ENCODE measurements at places on chromosomes 7 and 10.

- DNase-seq, result no peak
These were observed 42.0 kb downstream of the ZC3HC1 start for GRCh38 chr7:130008941-130009847.

GRCh38 chr7:129828078-129828762, 124.5 kb downstream of the UBE2H start:
- DNase-seq, result no peak

- DNase-seq, result no peak
These were observed 8.6 kb downstream of the SLC13A1 start for GRCh38 chr7:123191132-123191531.

DNA sequence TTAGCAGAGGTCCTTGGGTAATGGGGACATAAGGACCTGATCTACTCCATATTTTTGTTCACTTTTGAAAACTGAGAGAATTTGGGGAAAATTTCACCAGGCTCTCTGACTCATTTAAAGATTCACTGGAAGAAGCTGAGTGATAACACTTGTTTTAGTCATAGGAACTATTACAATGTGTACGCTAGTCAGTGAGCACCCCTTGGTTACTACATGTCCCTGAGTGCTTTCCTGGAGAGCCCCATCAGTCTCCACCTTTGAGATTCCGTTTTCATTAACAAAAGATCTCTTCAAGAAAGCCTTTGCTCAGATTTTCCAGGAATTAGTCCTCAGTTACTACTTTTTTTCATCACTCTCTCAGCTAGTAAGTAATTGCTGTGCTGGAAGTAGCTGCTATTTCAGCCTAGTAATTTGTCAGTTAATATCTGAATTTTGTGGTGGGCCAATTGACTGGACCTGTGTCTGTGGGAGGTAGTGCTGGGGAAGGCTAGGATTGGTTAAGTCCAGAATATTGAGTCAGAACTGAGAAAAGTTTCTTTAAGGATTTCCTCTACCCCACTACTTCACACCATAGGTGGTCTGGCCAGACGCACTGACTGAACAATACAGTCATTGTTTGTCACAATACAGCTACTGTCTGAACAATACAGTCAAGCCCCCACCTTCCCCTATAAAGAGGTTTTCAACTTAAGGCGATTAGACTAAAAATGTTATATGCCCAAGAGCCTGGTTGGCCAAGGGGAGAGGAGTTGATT, 235.0 kb downstream of the CCDC7 start:
- no peak for DNase-seq

DNA sequence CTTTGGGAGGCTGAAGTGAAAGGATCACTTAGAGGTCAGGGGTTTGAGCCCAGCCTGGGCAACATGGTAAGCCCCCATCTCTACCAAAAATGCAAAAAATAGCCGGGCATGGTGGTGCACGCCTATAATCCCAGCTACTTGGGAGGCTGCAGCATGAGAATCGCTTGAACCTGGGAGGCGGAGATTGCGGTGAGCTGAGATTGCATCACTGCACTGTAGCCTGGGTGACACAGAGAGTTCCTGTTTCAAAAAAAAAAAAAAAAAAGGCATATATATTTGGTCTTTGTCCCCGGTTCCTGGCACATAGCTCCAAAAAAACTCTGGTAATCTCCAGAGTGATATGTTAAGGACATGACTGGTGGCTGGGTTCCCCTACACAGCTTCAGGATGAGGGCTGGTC, 147.3 kb downstream of the SEC23IP start:
- DNase-seq, result no peak

- DNase-seq, result no peak
These were observed 10.8 kb upstream of the ADCY1 start for GRCh38 chr7:45563401-45563800.

- DNase-seq, result no peak
These were observed 104.4 kb upstream of the PHYHIPL start for GRCh38 chr10:59072038-59072437.

- DNase-seq, result no peak
These were observed 77.4 kb downstream of the CYP26A1 start for GRCh38 chr10:93150990-93151547.

- no peak for DNase-seq
These were observed 10.3 kb upstream of the IFIT1B start for GRCh38 chr10:89367529-89367928.

GRCh38 chr7:120949998-120950538, 509 bp upstream of the ING3 start:
- DNase-seq, result no peak

- DNase-seq, result no peak
These were observed 392.5 kb downstream of the NRG3 start for GRCh38 chr10:82267465-82267864.

DNA sequence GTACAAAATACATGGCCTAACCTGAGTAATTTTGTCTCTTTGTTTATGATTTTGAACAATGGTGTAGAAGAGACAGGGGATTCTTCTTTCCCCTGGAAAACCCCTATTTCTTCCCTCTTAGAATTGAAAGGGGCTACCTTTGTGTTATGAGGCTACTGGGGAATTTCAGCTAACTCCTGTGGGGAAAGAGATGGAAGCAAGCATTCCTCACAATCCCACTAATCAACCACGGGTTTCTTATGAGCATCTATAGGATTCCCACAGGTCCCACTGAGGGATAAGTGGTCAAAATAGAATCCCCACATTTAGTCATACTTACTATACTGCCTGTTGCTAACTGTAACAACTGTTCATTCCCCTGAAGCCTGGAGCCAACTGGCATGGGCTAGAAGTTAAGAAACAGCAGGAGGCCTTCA, 32.2 kb upstream of the ITGB8 start:
- no peak for DNase-seq

DNA sequence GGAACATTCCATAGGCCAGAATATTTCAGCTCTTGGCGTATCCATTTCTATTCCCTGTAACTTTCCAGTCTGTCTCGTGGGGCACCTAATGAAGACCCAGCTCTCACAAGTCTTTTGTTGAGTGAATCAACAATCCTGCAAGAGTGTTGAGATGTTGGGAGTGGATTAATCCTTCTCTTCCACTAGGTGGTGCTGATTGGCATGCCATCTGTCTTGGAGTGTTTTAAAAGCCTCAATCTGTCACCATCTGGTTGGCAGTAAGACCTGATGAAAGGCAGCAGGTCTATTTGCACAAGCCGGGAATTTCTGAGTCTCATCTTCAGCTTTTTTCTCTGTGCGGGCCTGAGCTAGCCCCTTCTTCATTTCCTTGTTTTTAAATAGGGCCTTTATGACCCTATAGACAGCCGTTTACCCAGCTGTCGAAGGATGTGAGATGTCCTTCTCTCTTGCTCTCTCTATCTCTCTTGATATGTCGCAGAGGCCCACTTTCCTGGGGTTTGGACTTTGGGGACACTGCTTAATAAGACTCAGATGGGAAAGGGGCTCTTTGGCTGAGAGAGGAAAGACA, 180.5 kb downstream of the ZNF365 start:
- no peak for DNase-seq

DNA sequence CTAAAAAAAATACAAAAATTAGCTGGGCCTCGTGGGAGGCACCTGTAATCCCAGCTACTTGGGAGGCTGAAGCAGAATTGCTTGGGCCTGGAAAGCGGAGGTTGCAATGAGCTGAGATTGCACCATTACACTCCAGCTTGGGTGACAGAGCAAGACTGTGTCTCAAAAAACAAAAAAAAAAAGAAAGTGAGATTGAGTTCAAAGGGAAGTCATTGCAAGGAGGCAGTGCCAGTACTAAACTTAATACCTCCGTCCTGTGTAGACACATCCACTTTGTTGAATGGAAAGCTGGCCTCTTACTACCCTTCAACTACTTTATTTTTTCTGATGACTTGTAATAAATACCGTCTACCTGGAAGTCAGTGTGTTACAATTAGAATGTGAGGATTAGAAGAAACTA, 31.0 kb downstream of the AHCYL2 start:
- no peak for DNase-seq

GRCh38 chr7:18515067-18515466, 19.5 kb downstream of the HDAC9 start:
- no peak for DNase-seq

GRCh38 chr7:158246960-158247673, 340.5 kb downstream of the PTPRN2 start:
- no peak for DNase-seq

DNA sequence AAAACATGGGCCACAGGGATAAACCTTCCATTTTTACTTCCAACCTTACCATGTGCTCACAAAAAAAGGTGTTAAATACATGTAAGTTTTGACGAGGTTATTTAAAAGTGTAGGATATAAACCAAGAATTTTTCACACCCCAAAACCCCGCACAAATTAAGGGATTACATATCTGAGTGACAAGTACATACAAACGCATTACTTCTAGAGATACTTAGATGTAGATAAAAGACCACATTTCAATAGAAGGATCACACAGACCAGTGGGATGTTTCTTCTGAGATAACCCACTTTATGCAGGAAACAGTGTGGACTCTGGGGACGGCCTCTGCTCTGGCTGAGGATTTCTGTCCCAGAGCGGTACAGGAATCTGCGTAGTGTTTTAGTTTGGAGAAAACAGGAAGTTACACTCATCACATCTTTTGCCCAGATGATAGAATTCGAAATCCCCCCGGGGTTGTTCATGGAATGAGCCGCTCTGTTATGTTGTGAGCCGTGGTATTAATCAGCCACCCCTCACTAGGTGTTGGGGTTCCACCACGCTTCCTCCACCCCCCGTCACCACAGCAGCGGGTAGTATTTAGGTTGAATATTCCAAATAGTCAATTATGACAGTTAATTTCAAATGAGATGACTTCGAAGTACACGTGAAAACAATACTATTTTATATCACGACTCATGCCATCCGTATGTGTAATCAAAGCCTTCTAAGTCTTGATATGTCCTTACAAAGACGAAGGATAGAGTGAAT, 1.3 kb upstream of the CUL1 start:
- DNase-seq, result peak; percentile 10

DNA sequence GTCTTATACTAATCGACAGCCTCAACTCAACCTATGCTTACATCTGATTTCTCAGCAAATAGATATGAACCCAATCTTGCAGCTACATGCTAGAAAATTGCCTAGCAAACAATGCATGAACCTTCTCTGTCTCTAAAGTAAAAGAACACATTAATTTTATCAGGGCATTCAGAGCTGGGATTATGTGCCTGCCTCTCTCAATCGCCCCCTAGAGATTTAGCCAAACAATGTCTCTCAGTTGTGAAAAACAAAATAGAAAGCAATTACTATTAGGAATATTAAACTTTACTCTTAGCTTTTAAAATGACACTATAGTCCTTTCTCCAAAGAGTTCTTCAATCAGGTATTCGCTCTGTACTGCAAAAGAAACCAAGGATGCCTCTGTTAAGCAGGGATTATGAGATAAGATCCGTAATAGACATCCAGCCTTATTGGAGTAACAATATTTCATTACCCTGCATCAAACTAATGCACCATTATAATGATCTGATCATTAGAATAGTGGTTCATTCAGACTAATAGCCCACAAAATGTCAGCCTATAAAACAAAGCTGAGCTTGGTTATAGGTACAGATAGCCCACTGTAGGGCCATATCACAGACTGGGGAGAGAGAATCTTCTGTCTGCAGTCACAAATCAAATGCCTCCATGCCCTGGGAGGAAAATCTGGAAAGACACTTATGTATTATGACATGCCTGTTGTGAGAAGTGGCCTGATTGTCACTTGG, 736.9 kb downstream of the PARD3 start:
- DNase-seq, result no peak

- no peak for DNase-seq
These were observed 1049.7 kb downstream of the NRG3 start for GRCh38 chr10:82924711-82925110.

- no peak for DNase-seq
These were observed 205.7 kb upstream of the IGFBP3 start for GRCh38 chr7:46126675-46127300.

DNA sequence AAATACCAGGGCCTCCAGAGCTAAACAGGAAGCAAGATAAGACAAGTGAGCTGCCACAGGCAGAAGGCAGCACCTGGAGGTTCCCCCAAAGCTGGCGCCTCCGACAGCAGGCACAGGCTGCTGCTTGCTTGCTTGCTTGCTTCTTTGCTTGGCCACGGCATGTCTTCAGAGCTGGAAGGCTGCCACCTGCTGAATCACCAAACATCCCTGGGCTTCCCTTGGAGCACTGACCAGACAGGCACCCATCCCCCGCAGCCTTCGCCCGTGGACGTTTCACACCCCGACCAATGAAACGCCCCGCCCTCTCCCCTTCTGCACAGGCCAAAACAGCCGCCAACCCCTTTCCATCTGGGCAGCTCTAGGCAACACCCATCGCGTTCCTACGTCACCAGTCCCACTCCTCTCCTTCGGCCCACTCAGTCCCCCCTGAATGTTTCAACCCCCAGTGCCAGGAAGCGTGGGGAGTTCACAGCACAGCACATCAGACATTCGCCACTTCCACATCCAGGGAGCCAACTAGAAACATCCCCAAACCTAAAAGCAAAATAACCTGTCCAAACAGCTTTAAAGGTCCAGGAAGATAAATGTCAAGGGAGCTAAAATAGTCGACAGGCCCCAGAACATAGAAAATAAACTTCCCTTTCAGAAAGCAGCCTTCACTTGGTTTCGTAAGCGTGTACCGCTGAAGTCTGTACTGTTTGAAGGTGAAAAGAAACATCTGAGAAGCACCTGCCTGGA, 1.6 kb downstream of the SGMS1 start:
- peak; percentile 48 for DNase-seq

GRCh38 chr10:124672181-124672638, 72.0 kb downstream of the FAM53B start:
- no peak for DNase-seq

GRCh38 chr10:3652886-3653285, 132.1 kb downstream of the KLF6 start:
- DNase-seq, result no peak

GRCh38 chr7:84154991-84155781, 39.4 kb downstream of the SEMA3A start:
- no peak for DNase-seq

DNA sequence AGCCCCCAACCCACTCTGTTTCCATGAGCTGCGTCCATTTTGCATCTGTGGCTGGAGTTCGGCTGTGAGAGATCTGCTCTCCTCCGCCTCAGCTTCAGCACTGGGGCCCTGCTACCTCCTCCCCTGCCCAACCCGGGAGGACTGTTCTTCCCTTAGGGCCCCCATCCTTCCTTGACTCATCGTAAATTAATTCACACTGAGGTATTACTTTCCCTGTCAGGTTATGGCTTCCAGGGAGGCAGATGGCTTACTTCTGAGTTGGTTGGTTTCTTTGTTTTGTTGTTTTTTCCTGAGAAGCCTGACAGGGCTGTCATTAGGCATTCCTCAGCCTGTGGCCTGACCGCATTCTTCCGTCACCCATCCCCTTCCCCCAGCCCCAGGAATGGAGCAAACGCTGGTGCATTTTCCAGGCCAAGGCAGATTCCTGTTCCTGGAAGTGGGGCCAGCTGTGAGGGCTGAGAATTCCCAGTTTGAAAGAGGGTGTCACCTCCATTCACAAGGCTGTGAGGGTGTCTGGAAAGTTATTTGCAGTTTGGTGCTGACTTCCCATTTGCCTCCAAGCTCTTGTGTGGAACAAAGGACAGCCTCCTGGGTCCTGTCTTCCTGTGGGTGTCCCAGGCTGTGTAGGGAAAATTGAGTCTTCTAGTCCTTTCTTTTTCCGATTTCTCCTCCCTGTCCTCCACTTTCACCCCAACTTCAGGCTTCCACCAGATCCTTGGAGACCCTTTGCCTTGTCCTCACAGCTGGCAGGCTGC, 11.7 kb downstream of the CPA5 start:
- DNase-seq, result no peak

- DNase-seq, result no peak
These were observed 899.1 kb upstream of the ZWINT start for GRCh38 chr10:57260175-57260574.

GRCh38 chr7:78326876-78327275, 528.3 kb downstream of the PHTF2 start:
- no peak for DNase-seq

Data from activated gamma-delta T cell treated with anti-CD3 and anti-CD28 coated beads, Interleukin-2, amount 50 U/mL, for 16 hours (primary cell).